ENCODE measurements at places on chromosomes 6 and 20.

DNA sequence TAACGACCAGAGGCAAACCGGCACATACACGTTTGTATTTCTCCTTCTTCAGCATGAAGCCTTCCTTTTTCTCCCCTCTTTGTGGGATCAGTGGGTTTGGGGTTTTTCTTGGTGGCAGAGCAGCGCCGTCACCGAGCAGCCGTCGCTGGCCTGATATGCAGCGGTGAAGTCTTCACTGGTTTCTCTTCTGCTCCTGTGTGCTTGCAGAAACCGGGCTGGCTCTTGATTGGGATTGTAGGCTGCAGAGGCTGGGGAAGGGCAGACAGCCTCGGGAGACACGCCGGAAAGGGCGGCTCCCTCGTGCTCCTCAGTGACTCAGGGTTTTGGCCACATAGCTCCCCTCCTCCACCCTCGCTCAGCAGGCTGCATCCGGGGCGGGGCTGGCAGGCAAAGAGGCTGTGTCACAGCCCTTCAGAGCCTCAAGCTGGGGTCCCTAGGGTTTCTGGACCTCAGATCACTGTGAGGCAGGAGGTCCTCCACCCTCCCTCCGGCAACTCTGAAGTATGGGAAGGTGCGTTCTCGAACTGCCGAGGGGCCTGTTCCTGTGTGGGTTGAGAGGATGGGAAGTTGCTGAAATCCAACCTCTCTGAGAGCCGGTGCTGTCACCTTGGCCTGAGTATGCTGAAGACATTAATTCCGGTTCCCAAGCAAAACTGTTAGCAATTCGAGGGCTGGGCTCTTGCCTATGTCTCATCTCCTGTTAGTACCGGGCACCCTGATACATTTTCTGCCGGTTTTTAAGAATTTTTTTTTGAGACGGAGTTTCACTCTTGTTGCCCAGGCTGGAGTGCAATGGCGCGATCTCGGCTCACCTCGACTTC, 24.2 kb downstream of the NQO2 start:
- peak; percentile 81 for DNase-seq

DNA sequence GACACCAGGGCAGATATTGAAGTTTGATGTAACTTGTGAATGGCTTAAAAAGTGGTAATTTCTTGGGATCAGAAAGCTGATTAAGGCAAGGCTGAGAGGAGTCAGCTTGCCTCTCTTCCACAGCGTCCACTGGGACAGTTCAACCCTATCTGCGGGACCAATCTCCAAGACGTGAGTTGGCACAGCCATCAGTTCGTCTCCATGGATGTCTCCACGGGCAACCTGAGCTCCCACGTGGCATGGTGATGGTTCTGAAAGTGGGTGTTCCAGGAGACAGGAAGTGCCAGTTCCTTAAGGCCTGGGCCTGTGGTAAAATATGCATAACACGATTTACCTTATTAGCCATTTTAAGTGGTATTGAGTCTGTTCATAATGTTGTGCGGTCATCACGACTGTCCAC, 67.9 kb upstream of the BHLHE23 start:
- DNase-seq, result no peak

- peak; percentile 48 for DNase-seq
These were observed 1.0 kb upstream of the LY6G6D start for GRCh38 chr6:31713991-31714684.

DNA sequence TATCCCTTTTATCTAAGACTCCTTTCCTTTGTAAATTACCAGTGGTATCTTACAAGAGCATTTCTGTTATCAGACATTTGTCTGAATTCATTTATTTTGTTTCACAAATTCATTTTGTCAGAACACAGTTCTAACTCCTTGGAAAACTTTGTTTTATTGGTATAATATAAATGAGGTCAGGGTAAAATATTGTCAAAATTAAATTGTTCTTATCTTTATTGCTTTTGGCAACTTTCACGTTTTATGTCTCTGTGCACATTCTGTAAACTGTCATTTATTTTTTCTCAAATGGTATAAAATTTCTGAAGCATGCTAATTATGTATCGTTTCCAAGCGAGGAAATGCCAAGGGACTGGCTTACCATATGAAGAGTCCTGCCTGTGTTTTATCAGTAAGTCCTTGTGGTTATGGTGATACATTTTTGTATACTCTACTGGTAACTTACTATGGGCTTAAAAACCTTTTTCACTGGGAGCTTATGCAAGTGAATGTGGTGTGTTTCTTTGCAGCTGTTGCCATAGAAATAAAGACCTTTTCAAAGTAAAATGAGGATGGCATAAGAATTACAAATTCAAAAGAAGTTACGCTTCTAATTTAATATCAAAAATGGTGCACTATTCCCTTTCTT, 214.2 kb downstream of the COL19A1 start:
- DNase-seq, result no peak

DNA sequence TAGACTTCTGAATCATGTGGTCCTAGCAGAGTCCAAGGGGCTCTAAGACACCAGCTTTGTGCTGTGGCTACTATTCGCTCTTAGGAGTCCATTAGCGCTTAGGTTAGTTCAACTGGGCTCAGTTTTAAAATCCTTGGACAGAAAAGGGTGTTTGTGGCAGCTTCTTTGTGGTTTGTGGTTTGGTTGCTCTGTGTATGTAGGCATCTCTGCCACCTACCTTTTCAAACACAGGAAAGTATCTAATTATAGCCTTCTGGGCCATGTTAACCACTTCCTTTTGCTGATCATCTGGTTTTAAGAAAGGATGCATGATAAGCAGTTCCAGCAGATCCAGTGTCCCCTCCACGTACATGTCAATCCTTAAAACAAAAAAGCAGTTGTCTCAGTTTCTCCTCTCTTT, 10.8 kb downstream of the GSTA4 start:
- no peak for DNase-seq

- no peak for DNase-seq
These were observed 15.4 kb upstream of the DDO start for GRCh38 chr6:110430741-110431140.

- DNase-seq, result no peak
These were observed 299.1 kb downstream of the EPHA7 start for GRCh38 chr6:93120154-93120742.

DNA sequence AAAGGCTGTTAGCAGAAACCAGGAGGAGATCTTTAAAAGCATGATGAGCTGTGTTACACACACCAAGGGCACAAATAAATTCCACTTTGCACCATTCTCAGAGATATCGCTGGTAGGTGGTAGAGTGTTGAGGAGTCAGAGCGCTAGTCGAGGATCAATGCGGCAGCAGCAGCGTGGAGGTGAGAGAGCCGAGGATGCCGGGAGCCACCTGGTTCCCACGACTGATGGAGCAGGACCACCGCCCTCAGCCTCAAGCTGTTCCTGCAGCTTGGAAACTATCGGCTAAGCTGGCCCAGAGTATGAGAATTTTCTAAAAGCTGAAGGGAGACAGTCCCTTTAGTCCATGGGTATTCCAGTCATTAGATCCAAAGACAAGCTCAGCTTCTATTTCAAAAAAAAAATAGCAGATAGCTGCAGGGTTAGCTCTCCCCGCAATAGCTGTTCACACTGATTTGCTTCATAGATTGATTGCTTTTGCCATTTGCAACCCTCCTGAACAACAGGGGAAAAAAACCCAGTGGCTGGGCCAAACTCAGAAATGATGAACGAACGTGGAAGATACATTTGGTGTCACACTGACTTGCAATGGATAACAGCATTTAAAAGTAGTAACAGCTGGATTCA, 106.2 kb downstream of the LCA5 start:
- DNase-seq, result no peak

- no peak for DNase-seq
These were observed 356.2 kb downstream of the GJA1 start for GRCh38 chr6:121791396-121792315.

- DNase-seq, result peak; percentile 91
These were observed at the start of gene DCBLD1 for GRCh38 chr6:117482240-117483003. Gene DCBLD1 (plus strand): TSS chr6:117482674. CDS start chr6:117482782, 108 bp downstream.

- peak; percentile 74 for DNase-seq
These were observed 16.6 kb upstream of the CCDC167 start for GRCh38 chr6:37516076-37516919.

- DNase-seq, result no peak
These were observed 13.4 kb downstream of the CASP8AP2 start for GRCh38 chr6:89843070-89843469.

- no peak for DNase-seq
These were observed 59.6 kb downstream of the TIAM2 start for GRCh38 chr6:155054491-155055250.

GRCh38 chr20:60352596-60352995, 394.4 kb downstream of the CDH26 start:
- no peak for DNase-seq

GRCh38 chr6:153424719-153425400, 293.8 kb upstream of the RGS17 start:
- DNase-seq, result no peak

GRCh38 chr6:93419304-93420162, at the start of gene EPHA7:
Gene EPHA7 (minus strand): TSS chr6:93419559. CDS start chr6:93419341, 218 bp downstream.
- peak; percentile 89 for DNase-seq

- no peak for DNase-seq
These were observed 337.6 kb downstream of the BTBD9 start for GRCh38 chr6:38302081-38302480.

DNA sequence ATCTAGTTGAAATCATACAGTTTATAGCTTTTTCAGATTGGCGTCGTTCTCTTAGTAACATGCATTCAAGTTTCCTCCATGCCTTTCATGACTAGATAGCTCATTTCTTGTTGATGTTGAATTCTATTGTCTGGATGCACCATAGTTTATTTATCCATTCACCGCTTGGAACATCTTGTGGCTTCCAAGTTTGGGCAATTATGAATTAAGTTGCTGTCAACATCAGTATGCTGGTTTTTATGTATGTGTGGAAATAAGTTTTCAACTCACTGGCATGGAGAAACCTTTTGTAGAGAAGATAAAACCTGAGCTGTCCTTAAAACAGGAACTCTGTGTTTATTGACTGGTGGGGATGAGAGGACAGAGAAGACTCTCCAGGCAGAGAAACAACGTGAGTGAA, 248.0 kb downstream of the CDC5L start:
- DNase-seq, result no peak

- no peak for DNase-seq
These were observed 10.9 kb upstream of the SPDEF start for GRCh38 chr6:34566830-34567546.

GRCh38 chr6:143539734-143540133, 28.2 kb upstream of the FUCA2 start:
- DNase-seq, result peak; percentile 62

DNA sequence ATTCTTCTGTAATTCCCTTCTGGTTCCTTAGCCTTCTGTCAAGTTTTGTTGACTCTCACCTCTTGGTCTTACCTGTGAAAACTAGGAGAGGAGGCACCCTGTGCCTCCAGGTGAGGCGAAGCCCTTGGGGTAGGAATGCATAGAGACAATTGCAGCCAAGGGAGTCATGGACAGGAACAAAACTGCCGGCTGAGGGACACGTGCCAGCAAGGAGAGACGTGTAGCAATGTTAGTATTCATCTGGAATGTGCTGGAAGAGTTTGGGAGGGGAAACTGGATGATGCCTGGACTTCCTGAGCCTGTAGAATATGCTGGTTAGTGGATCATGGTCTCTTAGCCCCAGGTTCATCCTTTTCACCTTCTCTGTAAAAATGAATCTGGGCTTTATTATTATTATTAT, 3.9 kb upstream of the TIAM2 start:
- DNase-seq, result no peak

GRCh38 chr6:16400248-16400760, 161.9 kb downstream of the GMPR start:
- DNase-seq, result no peak

DNA sequence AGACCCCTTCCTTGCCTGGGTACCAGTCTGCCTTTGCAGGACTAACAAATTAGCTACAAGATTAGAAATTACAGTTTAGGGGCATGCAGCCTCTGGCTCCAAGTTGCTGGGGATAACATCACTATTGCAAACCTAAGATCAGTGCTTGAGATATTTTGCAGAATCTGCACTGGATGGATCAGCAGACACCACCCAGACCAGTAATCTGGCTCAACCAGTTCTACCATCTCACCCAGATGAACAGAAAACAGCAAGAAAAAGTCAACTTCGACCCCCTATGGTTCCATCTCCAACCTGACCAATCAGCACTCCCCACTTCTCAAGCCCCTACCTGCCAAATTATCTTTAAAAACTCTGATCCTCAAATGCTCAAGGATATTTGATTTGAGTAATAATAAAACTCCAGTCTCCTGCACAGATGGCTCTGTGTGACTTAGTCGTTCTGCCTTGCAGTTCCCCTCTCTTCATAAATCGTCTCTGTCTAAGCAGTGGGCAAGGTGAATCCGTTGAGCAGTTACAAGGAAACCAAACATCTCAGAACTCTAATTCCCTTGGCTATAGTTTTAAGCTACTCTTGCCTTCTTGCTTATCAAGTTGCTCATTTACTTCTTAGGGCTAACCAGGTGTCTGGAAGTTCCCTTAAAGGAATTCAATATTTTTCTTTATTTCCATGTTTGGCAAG, 16.1 kb upstream of the LMBRD1 start:
- no peak for DNase-seq

DNA sequence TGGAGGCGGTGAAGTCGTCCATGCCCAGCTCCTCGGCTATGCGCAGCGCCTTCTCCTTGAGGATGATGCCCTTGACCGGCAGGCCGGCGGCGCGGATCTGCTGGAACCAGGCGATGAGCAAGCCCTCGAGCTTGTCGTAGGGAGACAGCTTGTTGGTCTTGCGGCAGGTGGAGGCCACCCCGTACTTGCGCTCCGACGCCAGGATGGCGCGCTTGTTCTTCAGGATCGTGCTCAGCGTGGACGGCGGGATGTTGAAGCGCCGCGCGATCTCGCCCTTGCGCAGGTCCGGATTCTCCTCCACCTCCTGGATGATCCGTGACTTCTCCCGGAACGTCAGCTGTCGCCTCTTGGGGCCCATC, 435 bp downstream of the CENPB start:
- peak; percentile 56 for DNase-seq

- DNase-seq, result no peak
These were observed 23.1 kb downstream of the PFDN4 start for GRCh38 chr20:54231036-54231435.

DNA sequence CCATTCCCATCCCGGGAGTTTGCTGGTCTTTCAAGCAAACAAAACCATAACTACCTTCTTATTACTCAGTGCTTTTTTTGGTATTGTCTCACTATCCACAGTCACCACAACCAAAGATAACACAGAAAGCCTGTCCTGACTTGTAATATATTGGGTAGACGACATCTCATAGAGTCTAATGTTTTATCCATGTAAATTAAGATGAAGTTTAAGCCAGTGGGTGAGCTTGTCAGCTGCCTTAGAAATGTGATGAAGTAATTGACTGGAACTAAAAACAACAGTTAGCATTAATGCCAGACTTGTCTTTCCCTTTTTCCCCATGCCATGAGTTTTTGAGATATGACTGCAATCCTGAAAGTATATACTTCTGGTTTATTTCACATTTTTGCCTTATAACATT, 282.7 kb upstream of the PRDM1 start:
- no peak for DNase-seq

DNA sequence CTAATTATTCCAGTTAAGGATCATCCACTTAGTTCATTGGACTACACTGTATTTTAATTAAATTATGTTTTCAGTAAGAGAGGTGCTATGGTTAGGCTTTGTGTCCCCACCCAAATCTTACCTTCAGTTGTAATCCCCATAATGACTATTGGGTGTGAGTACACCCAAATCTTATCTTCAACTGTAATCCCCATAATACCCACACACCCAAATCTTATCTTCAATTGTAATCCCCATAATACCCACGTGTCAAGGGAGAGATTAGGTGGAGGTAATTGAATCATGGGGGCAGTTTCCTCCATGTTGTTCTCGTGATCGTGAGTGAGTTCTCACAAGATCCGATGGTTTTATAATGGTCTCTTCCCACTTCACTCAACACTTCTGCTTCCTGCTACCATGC, 208.0 kb upstream of the PHACTR1 start:
- DNase-seq, result no peak
